Activated CD4-positive, alpha-beta memory T cell treated with anti-CD3 and anti-CD28 coated beads, Interleukin-2, amount 10 ng/mL, durations not matched to agents 7 days and 5 days (primary cell): ENCODE measurements at places on chromosomes 11 and 22. TPM values are rescaled to one million over a fixed set of nuclear protein-coding genes. Genes with fewer than 3 reads are reported as not detected.

GRCh38 chr11:65649656-65650546 lies 12.0 kb downstream of the SIPA1 start:
- H3K27ac ChIP-seq, result no peak overlapping the region
- H3K4me1 ChIP-seq, result peaks cover 31% of the 10 kb centered on the region
- peaks cover 60% of the 10 kb centered on the region for H3K36me3 ChIP-seq

DNA sequence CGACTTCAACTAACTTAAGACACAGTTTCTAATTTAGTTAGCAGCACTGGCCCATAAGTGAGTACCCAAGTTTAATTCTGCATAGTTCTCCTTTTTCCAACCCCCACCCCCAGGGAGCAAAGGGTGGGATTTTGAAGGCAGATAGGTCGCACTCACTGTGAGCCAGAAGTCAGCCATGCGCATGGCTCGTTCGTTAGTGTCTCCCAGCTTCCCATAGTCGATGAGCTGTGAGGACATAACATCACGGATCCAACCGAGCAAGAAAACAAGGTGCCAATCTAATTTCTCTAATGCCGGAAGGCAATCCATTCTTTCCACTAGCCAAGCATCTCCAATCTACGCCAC lies 577 bp downstream of the MRPL17 start:
- H3K4me1 ChIP-seq, result peaks cover 31% of the 10 kb centered on the region
- peak overlapping the region; percentile 96 for H3K4me3 ChIP-seq
- H3K36me3 ChIP-seq, result peaks cover 40% of the 10 kb centered on the region

The UBE2L3 gene
- 54.3 TPM for total RNA-seq

- DNase-seq, result no peak
- H3K27ac ChIP-seq, result no peak overlapping the region
- H3K27me3 ChIP-seq, result peaks cover 18% of the 10 kb centered on the region
- no peaks in the 10 kb centered on the region for H3K36me3 ChIP-seq
Measured at GRCh38 chr22:19615867-19616581, 91.8 kb upstream of the CLDN5 start.
